ENCODE measurements at places on chromosomes 5 and 9. TPM values are rescaled to one million over a fixed set of nuclear protein-coding genes. Genes with fewer than 3 reads are reported as not detected.

RNF183 gene
- not detected for total RNA-seq

PCDHGB2 gene
- 0.20 TPM for total RNA-seq

PDLIM4 gene
- total RNA-seq, result not detected

- H3K27me3 ChIP-seq, result no peaks in the 10 kb centered on the region
- no peak overlapping the region for H3K27ac ChIP-seq
- H3K4me3 ChIP-seq, result no peak overlapping the region
- H3K36me3 ChIP-seq, result peaks cover 10% of the 10 kb centered on the region
- no peak for DNase-seq
Measured at GRCh38 chr5:119515192-119515591, 62.9 kb downstream of the HSD17B4 start.

DNA sequence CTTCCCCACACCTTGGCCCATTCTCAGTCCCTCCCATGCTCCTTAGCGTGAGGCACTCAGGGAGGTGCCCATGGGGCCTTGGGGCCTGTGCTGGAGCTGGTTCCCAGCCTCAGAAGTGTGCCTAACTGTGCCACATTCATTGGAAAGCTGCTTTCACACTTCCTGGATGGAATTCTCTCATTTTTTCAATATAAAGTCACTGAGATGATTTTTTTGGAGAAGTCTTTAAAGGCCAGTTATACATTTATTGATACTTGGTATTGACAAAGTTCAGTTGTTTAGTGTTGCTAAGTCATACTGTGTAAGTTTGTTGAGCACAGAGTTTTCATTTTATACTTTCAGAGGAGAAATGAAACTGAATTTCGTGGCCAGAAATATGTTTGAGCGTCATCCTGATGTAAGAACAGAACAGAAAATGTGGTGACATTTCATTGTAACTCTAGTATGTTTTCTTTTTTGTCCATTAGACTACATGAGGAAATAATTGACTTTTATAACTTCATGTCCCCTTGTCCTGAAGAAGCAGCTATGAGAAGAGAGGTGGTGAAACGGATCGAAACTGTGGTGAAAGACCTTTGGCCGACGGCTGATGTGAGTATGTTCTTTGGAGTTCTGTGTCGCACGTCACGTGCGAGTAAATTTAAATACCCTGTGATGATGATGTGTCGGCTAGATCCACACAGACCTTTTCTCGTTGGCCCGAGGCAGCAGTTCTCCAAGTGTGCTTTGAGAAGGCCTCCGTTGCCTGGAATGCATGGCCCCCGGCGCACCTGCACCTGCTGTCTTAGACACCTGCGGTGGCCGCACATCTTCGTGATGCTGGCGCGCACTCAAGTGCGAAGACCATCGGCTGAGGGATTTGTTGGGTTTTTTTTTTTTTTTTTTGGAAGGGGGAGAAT lies 24.1 kb downstream of the TENT4A start:
- peaks cover 57% of the 10 kb centered on the region for H3K36me3 ChIP-seq
- peak; percentile 32 for DNase-seq
- peak overlapping the region; percentile 19 for H3K27ac ChIP-seq
- H3K4me1 ChIP-seq, result peaks cover 15% of the 10 kb centered on the region
- H3K27me3 ChIP-seq, result no peaks in the 10 kb centered on the region

DNA sequence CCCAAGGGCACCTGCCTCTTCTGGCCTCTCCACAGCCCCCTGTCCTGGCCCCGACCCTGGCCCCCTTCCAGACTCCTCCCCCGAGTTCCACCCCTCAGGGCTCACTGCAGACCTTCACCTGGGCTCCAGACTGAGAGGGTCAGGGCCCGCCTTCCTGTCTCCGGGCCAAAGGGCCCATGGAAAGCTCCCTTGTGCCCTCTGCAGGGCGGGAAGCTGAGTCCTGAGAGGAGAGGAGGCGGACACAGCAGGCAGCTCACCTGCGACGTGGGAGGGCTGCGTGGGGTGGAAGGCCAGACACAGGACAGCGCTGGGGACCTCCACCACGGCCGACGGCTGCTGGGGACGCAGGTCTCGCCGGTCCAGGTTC lies 20.6 kb downstream of the DYNC2I2 start:
- no peaks in the 10 kb centered on the region for H3K27me3 ChIP-seq
- H3K4me3 ChIP-seq, result no peak overlapping the region
- H3K36me3 ChIP-seq, result peaks cover 32% of the 10 kb centered on the region
- no peaks in the 10 kb centered on the region for H3K4me1 ChIP-seq
- H3K27ac ChIP-seq, result no peak overlapping the region

- H3K4me1 ChIP-seq, result peaks cover 9% of the 10 kb centered on the region
- H3K4me3 ChIP-seq, result no peak overlapping the region
- no peaks in the 10 kb centered on the region for H3K36me3 ChIP-seq
- no peaks in the 10 kb centered on the region for H3K27me3 ChIP-seq
- no peak for DNase-seq
Measured at GRCh38 chr9:99249619-99250018, 27.5 kb downstream of the SEC61B start.

DNA sequence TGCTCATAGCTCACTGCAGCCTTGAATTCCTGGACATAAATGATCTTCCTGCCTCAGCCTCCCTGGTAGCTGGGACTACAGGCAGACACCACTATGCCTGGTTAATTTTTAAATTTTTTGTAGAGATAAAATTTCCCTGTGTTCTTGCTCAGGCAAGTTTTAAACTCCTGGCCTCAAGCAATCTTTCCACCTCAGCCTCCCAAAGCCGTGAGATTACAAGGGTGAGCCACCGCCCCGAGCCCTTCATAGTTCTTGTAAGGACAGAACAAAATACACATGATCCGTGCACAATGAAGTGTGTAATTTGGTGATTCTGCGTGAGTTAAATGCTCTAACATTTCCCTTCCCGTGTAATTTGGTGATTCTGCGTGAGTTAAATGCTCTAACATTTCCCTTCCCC lies 27.7 kb upstream of the MYO10 start:
- no peaks in the 10 kb centered on the region for H3K36me3 ChIP-seq
- no peak for DNase-seq
- no peaks in the 10 kb centered on the region for H3K27me3 ChIP-seq
- H3K4me3 ChIP-seq, result no peak overlapping the region
- H3K27ac ChIP-seq, result no peak overlapping the region

GRCh38 chr9:85392260-85392659 lies 349.5 kb downstream of the AGTPBP1 start:
- H3K4me1 ChIP-seq, result no peaks in the 10 kb centered on the region
- DNase-seq, result no peak
- H3K27me3 ChIP-seq, result peaks cover 4% of the 10 kb centered on the region
- H3K36me3 ChIP-seq, result no peaks in the 10 kb centered on the region
- no peak overlapping the region for H3K4me3 ChIP-seq

RPS23 gene
- 2,211 TPM for total RNA-seq

GRCh38 chr5:120260651-120261050 lies 203.4 kb upstream of the PRR16 start:
- no peak for DNase-seq
- H3K4me3 ChIP-seq, result no peak overlapping the region
- H3K27ac ChIP-seq, result no peak overlapping the region
- H3K27me3 ChIP-seq, result no peaks in the 10 kb centered on the region

PAEP gene
- total RNA-seq, result not detected

DMRT3 gene
- total RNA-seq, result not detected

ZBTB34 gene
- total RNA-seq, result 5.4 TPM

- no peak for DNase-seq
- no peaks in the 10 kb centered on the region for H3K27me3 ChIP-seq
- H3K4me1 ChIP-seq, result no peaks in the 10 kb centered on the region
- H3K36me3 ChIP-seq, result no peaks in the 10 kb centered on the region
- H3K27ac ChIP-seq, result no peak overlapping the region
Measured at GRCh38 chr9:123432331-123433236, 76.6 kb downstream of the CRB2 start.

FGFR4 gene
- total RNA-seq, result 4.4 TPM

DNA sequence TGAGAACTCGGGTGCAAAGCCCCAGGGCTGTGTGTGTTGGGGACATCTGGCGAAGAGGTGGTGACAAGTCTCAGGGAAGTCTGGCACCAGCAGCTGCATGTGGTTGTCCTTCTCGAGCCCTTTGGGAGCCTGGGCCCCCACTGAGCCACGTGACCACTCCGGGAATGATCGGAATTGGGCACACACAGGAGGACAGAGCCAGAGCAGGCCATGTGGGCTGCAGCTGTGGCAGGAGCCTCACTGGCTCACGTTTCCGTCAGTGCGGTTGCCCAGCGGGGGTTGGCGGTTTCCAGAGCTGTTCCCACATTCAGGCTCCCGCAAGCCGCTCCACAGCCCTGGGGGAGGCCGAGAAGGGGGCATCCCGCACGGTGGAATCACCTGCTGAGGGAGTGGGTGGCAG lies 6.8 kb upstream of the CEL start:
- H3K27me3 ChIP-seq, result no peaks in the 10 kb centered on the region
- peaks cover 29% of the 10 kb centered on the region for H3K4me1 ChIP-seq
- no peak overlapping the region for H3K4me3 ChIP-seq

LPCAT1 gene
- 34.7 TPM for total RNA-seq

GRCh38 chr5:67475489-67475888 lies 278.9 kb upstream of the CD180 start:
- no peaks in the 10 kb centered on the region for H3K36me3 ChIP-seq
- no peak overlapping the region for H3K27ac ChIP-seq
- no peak for DNase-seq
- H3K27me3 ChIP-seq, result peaks cover 4% of the 10 kb centered on the region

MCC gene
- total RNA-seq, result 11.1 TPM
